Activated CD8-positive, alpha-beta memory T cell treated with anti-CD3 and anti-CD28 coated beads, Interleukin-2, amount 10 ng/mL, durations not matched to agents 7 days and 5 days (primary cell): ENCODE measurements at places on chromosomes 11 and 22. TPM values are rescaled to one million over a fixed set of nuclear protein-coding genes. Genes with fewer than 3 reads are reported as not detected.

GRCh38 chr11:8067929-8068575 is 13.0 kb upstream of the TUB start:
- no peak for DNase-seq

Gene DLAT
- total RNA-seq, result 43.6 TPM

DNA sequence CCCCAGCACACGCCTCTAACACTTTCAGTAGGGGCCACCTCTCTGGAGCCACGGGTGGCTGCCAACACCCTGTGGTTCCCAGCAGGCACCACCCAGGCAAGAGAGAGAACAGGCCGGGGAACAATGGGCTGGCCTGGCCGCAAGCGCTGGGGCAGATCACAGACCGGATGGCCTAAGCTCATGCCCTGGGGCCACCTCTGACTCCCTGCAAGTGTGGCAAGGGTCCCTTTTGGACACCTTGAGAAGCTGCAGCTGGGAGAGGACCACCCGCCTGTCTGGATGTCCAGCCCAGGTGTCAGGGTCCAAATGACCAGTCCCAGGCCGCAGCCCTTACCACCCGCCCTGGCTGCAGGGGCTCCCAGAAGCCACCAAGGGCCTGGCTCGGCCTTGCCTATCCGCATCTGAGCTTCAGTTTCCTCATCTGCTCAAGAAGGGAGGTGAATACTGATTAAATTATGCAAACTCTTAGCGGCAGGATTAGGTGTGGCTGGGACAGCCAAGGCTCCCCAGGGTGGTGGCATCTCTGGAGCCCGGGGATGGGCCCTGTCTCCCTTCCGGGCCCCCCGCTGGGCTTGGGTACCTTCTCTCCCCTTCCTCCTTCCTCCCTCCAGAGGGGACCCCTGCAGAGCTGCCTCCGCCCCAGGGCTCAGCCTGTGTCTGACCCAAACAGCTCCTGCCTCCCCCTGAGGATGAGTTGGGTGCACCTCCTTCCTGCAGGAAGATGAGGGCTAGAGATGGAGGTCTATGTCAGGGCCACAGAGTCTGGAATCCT is 785 bp upstream of the SUSD2 start:
- DNase-seq, result no peak

DNA sequence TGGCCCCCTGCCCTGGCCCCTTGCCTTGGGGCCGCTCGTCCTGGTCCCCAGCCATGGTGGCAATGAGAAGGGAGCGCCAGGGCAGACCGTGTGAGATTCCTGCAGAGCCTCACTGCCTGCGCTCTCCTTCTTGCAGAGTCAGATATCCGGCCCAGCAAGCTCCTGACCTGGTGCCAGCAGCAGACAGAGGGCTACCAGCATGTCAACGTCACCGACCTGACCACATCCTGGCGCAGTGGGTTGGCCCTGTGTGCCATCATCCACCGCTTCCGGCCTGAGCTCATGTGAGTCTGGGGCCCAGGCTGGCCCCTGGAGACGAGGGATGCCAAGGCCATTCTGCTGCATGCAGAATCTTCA is 114.1 kb downstream of the MICAL2 start:
- DNase-seq, result peak; percentile 98
